GM23338 (cell line): ENCODE measurements at places on chromosomes 1 and 21. TPM values are rescaled to one million over a fixed set of nuclear protein-coding genes. Genes with fewer than 3 reads are reported as not detected.

GRCh38 chr21:27825035-27825434 lies 858.1 kb upstream of the ADAMTS5 start:
- H3K27me3 ChIP-seq: no peaks in the 10 kb centered on the region
- no peak overlapping the region for H3K4me3 ChIP-seq
- peak; percentile 54 for DNase-seq
- no peaks in the 10 kb centered on the region for H3K4me1 ChIP-seq
- H3K27ac ChIP-seq: no peak overlapping the region
- no peaks in the 10 kb centered on the region for H3K36me3 ChIP-seq

GRCh38 chr1:205528887-205529825 lies 24.7 kb downstream of the CDK18 start:
- peak; percentile 95 for DNase-seq
- H3K4me3 ChIP-seq: peak overlapping the region; percentile 46
- no peaks in the 10 kb centered on the region for H3K27me3 ChIP-seq
- peaks cover 3% of the 10 kb centered on the region; the same call in 1 of the 2 replicates for H3K36me3 ChIP-seq
- peaks cover 9% of the 10 kb centered on the region for H3K4me1 ChIP-seq

- H3K4me1 ChIP-seq: peaks cover 6% of the 10 kb centered on the region; the same call in 1 of the 2 replicates
- no peak overlapping the region for H3K4me3 ChIP-seq
- 0 out of 2 replicates have a peak, but pooled peaks cover under 1% of the 10 kb centered on the region for H3K27me3 ChIP-seq
- H3K27ac ChIP-seq: no peak overlapping the region
Observed at GRCh38 chr1:184761969-184762485, 7.4 kb upstream of the EDEM3 start.

DNA sequence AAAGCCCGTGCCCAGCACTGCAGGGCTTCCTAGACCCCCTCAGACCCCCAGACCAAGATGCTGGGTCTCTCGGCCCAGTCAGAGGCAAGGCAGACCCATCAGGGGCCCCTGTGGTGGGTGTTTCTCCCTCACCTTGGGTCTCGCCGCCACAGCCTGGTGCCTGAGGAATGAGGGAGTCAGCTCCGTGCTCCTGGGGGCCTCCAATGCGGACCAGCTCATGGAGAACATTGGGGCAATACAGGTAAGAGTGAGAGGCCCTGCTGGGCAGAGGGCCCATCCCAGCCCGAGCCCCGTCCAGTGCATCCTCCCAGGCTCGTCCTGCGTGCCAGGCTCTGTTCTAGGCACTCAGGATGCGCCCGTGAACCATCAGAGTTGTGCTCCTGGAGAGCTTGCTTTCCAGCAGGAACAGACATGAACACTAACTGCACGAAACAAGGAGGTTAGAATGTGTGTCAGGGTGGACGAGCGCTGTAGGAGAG lies 51.5 kb downstream of the KCNAB2 start:
- H3K4me3 ChIP-seq: no peak overlapping the region
- no peak overlapping the region for H3K27ac ChIP-seq
- no peaks in the 10 kb centered on the region for H3K4me1 ChIP-seq

- no peaks in the 10 kb centered on the region for H3K27me3 ChIP-seq
- no peaks in the 10 kb centered on the region for H3K36me3 ChIP-seq
- no peak overlapping the region for H3K27ac ChIP-seq
- H3K4me1 ChIP-seq: no peaks in the 10 kb centered on the region
Observed at GRCh38 chr1:170410401-170411166, 121.4 kb upstream of the GORAB start.

NIT1 gene
- polyA plus RNA-seq: 38.0 and 43.0 TPM in 2 replicates

RYR2 gene
- 1.7 and 8.9 TPM in 2 replicates for polyA plus RNA-seq

KLF17 gene
- not detected in 2 replicates for polyA plus RNA-seq

DNA sequence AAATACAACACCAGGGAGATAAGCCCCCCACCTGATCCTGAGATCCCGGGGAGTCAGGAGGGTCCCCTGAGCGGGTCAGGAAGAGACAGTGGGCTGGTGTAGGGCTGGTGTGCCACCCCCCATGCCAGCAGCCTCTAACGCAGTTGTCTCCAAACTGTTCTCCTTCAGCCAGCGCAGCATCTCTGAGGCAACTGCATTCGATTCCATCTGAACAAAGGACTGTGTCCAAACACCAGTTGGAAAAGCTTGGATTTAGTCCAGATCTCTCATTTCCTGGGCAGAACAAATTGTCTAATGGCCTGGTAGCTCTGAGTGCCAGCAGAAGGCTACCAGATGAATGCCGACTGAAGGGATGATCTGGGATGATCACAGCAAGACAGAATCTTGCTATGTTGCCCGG lies 44.1 kb upstream of the EIF4G3 start:
- no peaks in the 10 kb centered on the region for H3K27me3 ChIP-seq
- no peak overlapping the region for H3K4me3 ChIP-seq
- H3K27ac ChIP-seq: no peak overlapping the region
- no peak for DNase-seq
- H3K36me3 ChIP-seq: no peaks in the 10 kb centered on the region
- H3K4me1 ChIP-seq: peaks cover 7% of the 10 kb centered on the region; the same call in 1 of the 2 replicates

GRCh38 chr1:220680085-220680687 lies 10.0 kb upstream of the C1orf115 start:
- no peak overlapping the region for H3K27ac ChIP-seq
- no peaks in the 10 kb centered on the region for H3K27me3 ChIP-seq
- no peak overlapping the region for H3K4me3 ChIP-seq
- DNase-seq: peak; percentile 77
- no peaks in the 10 kb centered on the region for H3K36me3 ChIP-seq

DNA sequence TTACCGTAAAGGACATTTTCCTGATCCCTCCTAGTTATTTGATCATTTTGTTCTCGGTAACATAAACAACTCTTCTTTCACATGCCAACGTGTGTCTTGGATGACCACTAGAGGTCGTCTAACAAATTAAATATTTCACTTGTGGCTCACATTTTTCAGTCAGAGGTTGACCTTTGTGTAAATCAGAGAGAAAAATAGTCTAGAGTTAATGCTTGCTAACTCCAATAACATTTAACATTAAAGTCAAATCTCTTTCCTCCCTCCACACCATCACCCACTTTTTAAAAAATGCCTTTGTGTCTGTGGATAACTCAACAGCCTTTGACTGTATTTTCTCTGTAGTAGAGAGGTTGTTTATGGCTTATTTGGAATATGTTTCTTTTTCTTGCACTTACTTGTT lies 220.5 kb upstream of the B3GALT2 start:
- peak; percentile 76 for DNase-seq
- no peaks in the 10 kb centered on the region for H3K4me1 ChIP-seq
- H3K36me3 ChIP-seq: no peaks in the 10 kb centered on the region
- no peak overlapping the region for H3K4me3 ChIP-seq
- no peak overlapping the region for H3K27ac ChIP-seq
- H3K27me3 ChIP-seq: no peaks in the 10 kb centered on the region

GRCh38 chr1:12666141-12666735 lies 22.4 kb downstream of the AADACL4 start:
- no peak overlapping the region for H3K4me3 ChIP-seq
- no peaks in the 10 kb centered on the region for H3K27me3 ChIP-seq
- H3K36me3 ChIP-seq: no peaks in the 10 kb centered on the region
- H3K4me1 ChIP-seq: no peaks in the 10 kb centered on the region
- H3K27ac ChIP-seq: no peak overlapping the region

GRCh38 chr1:20484519-20485462 lies 1.2 kb downstream of the CAMK2N1 start:
- H3K27ac ChIP-seq: no peak overlapping the region
- no peaks in the 10 kb centered on the region for H3K36me3 ChIP-seq
- peaks cover 77% of the 10 kb centered on the region for H3K27me3 ChIP-seq
- H3K4me3 ChIP-seq: peak overlapping the region; percentile 73
- DNase-seq: no peak

GRCh38 chr1:201647722-201648065 lies 108.8 kb downstream of the NAV1 start:
- peaks cover 44% of the 10 kb centered on the region for H3K27me3 ChIP-seq
- H3K27ac ChIP-seq: no peak overlapping the region
- peak overlapping the region; percentile 97 for H3K4me3 ChIP-seq
- peak; percentile 52 for DNase-seq
- H3K36me3 ChIP-seq: no peaks in the 10 kb centered on the region

CRYBG2 gene
- 17.6 and 19.4 TPM in 2 replicates for polyA plus RNA-seq

B3GALT5 gene
- 6.2 TPM in 2 replicates for polyA plus RNA-seq

CRYZL1 gene
- 30.6 and 40.5 TPM in 2 replicates for polyA plus RNA-seq

FCGR1A gene
- polyA plus RNA-seq: not detected in 2 replicates

DNA sequence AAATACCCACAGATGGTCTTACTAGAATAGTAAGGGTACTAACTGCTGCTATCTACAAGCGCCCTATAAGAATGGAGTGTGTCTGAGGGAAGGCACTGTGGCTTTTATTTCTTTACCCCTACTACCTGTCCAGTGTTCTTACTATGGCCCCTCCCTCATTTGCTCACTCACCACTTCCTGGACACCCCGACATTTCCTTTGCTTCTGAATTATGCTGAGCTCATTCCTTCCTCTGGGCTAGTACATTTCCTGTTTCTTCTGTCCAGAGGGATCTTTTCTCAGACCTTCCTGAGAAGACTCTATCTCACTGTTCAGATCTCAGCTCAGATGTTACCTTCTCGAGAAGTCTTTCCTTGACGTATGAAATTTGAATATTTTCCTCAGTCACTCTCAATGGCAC lies 192.1 kb upstream of the DAB1 start:
- no peak overlapping the region for H3K27ac ChIP-seq

GRCh38 chr1:161032409-161032808 lies 6.4 kb downstream of the TSTD1 start:
- H3K4me3 ChIP-seq: no peak overlapping the region
- DNase-seq: no peak
- H3K4me1 ChIP-seq: peaks cover 23% of the 10 kb centered on the region
- no peaks in the 10 kb centered on the region for H3K27me3 ChIP-seq
- H3K27ac ChIP-seq: peak overlapping the region; percentile 45; the same call in 1 of the 2 replicates

KIF17 gene
- 5.9 and 7.4 TPM in 2 replicates for polyA plus RNA-seq

DNA sequence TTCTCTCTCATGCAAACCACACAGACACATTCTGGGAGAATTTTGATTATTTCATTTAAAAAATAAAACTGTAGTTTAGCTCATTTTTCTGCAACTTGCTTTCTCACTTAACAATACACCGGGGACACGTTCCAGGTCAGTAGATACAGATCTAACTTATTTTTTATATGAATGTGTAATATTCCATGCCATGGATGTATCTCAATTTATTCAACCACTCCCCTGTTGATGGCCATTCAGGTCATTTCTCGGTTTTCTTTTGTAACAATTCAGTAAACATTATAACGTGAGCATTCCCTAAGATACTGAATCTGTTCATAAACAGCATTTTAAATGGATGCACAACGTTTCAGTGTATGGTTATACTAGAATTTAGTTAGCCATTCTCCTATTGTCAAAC lies 64.7 kb downstream of the CSMD2 start:
- H3K36me3 ChIP-seq: no peaks in the 10 kb centered on the region
- no peak overlapping the region for H3K27ac ChIP-seq
- no peaks in the 10 kb centered on the region for H3K4me1 ChIP-seq
- H3K27me3 ChIP-seq: no peaks in the 10 kb centered on the region

DNA sequence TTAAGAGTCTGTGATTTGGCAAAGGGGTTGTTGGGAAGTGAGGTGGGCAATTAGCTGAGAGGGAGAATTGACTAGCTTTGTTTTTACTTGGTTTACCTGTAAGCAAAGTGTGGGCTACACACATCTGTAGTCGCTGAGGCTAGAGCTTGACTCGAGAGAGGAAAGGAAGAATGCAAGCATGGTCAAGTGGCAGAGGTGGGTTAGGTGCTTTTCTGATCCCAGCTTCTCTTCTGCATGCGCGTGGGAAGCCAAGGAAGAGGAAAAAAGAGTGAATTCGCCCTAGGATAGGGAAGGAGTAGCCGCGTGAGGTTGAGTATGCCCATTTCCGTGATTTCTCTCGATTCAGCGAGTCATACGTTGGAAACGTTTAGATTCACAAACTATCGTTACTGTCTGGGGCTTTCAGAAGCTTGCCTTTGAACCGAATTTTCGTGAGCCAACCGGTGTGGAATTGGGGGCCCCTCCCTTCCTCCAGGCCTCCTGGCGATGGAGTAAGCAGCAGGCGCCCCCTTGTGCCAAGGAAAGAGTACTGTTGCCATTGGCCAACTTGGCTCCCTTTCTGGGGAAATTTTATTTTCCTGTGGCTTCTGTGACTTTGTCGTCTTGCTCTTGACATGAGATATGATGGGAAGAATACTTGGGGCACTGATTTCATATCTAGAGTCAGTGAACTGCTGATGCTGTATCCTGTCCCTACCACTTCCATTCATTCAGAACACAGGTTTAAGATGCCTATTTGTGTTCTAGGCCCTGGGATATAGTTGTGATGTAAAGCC lies 1.3 kb downstream of the PIGV start:
- peaks cover 26% of the 10 kb centered on the region for H3K4me1 ChIP-seq
- no peaks in the 10 kb centered on the region for H3K27me3 ChIP-seq
- H3K4me3 ChIP-seq: peak overlapping the region; percentile 99
- DNase-seq: peak; percentile 93
- H3K27ac ChIP-seq: peak overlapping the region; percentile 93; the same call in 1 of the 2 replicates
- no peaks in the 10 kb centered on the region for H3K36me3 ChIP-seq

DNA sequence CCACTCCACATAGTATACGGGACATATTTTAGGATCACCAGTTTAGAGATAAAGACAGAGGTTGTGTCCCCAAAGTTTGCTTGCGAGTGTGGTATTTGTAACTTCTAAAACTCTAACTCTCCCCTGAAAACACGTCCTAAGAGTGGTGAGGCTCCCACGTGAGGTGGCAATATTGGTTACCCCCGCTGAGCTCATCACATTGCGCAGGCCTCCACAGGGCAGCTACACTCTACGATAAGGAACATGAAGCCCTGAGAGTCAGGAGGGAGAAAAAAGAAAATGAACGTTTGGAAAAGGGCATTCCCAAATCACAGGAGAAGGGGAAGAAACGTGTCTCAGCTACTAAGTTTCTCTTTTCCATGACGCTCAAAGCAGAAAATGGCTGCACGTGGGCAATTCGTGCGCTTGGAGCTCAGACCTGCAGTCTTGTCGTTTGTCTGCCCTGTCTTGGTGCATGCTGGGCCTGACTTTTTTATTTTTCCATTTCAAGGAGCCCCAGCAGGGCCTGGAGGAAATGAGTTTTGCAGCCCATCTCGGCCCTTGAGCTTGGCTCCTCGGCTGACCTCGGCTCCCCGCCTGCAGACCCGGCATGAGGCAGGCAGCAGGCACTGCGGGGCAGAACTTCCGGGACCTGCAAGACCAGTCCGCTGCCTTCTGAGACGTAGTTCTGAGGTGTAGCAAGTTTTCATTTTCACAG lies 25.7 kb downstream of the ERG start:
- H3K27me3 ChIP-seq: no peaks in the 10 kb centered on the region
- no peak overlapping the region for H3K27ac ChIP-seq
- peaks cover 12% of the 10 kb centered on the region for H3K4me1 ChIP-seq

GRCh38 chr1:172763057-172763456 lies 104.2 kb downstream of the FASLG start:
- no peaks in the 10 kb centered on the region for H3K4me1 ChIP-seq
- no peaks in the 10 kb centered on the region for H3K27me3 ChIP-seq
- DNase-seq: no peak
- no peaks in the 10 kb centered on the region for H3K36me3 ChIP-seq

GRCh38 chr1:211501711-211502400 lies 9.9 kb upstream of the RD3 start:
- H3K4me1 ChIP-seq: no peaks in the 10 kb centered on the region
- DNase-seq: no peak
- H3K4me3 ChIP-seq: no peak overlapping the region
- no peaks in the 10 kb centered on the region for H3K27me3 ChIP-seq
- no peaks in the 10 kb centered on the region for H3K36me3 ChIP-seq
- no peak overlapping the region for H3K27ac ChIP-seq
